Sigmoid colon (tissue), 7 donors: ENCODE measurements at places on chromosomes 3 and 15. TPM values are rescaled to one million over a fixed set of nuclear protein-coding genes. Genes with fewer than 3 reads are reported as not detected.

Gene OCA2
- total RNA-seq = not detected

Gene ITPKA
- 1.4 TPM for total RNA-seq

Gene DUOX2
- 0.71 TPM for total RNA-seq

Gene KIF7
- 7.9 TPM for total RNA-seq

- H3K36me3 ChIP-seq = no peaks in the 10 kb centered on the region
- no peak overlapping the region for H3K27ac ChIP-seq
- H3K27me3 ChIP-seq = no peaks in the 10 kb centered on the region
- no peak for DNase-seq
- H3K4me3 ChIP-seq = no peak overlapping the region
These were observed 19.0 kb downstream of the SEMA7A start for GRCh38 chr15:74414603-74415338.

DNA sequence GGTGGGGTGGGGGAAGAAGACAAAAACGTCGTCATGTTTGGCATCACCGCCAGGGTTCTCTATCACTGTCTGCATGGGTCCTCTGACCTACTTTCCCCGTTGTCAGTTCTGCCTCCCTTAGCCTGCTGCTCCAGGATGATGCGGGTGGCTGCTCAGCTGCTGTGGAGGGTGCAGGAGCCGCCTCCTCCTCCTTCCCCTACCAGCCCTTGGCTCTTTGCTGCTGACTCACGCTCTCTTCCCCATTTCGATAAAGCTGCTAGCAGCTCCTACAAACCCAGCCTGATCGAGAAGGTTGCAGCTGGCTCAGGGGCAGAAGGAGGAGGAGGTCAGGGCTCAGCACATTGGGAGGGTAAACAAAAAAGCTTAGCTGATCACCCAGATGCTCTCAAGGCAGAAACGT lies 49.5 kb upstream of the SEC13 start:
- H3K4me3 ChIP-seq = no peak overlapping the region
- H3K27me3 ChIP-seq = no peaks in the 10 kb centered on the region
- DNase-seq = no peak
- no peaks in the 10 kb centered on the region for H3K36me3 ChIP-seq
- H3K4me1 ChIP-seq = no peaks in the 10 kb centered on the region

DNA sequence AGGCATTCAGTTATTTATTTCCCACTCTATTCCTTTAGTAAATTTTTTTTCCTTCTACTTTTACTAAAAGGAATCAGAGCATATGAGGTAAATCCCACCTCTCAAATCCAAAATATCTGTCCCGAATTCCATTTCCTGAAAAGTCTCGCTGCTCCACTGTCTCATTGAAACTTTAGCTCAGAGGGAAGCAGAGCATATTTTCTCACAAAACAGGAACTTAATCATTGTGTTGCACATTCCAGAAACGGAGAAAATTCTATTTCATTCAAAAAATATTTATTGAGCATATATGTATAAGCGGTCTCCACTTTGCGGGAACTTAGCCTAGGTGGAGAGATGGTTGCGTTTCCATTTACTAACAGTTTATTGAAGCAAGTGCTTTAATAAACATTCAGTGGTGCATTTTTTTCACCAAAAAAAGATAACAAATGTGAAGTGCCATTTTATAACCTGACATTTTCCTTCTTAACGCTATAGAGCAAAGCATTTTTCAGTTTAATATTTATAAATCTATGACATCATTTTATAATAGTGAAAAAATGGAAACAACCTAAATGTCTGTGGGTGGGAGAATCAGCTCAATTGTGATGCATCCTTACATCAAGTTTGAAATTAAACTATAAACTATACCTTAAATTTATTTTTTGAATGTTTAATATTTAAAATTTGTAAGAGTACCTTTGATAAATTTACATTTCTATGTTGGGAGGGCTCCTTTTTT lies 67.2 kb upstream of the CSTA start:
- no peaks in the 10 kb centered on the region for H3K27me3 ChIP-seq
- H3K4me3 ChIP-seq = no peak overlapping the region
- H3K27ac ChIP-seq = no peak overlapping the region
- no peaks in the 10 kb centered on the region for H3K4me1 ChIP-seq
- H3K36me3 ChIP-seq = no peaks in the 10 kb centered on the region

DNA sequence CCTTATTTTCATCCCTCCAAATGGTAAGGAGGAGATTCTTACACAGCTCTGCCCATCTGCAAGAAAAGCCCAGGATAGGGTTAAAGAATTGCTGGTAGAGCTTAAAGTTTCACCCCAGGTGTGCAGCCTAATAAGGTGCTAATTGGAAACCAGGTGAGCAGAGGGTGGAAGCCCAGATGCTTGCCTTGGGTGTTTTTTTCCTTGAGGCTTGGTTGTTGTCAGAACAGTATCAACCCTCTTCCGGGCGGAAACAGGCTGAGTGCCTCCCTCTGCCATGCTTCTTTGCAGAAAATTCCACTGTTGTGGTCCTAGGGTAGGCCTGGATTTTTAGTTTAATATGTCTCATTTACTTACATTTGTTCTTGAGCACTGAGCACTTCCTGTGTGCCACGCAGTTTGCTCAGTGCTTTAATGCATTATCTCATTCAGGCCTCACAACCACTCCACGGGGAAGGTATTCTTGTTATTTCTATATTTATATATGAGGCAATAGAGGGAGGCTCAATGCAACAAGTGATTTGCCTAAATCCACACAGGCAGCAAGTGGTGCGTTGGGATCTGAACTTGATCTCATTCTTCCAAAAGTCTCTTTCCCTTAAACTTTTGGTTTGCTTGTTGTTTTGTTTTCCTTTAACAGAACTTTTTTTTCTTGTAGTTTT lies 115.0 kb upstream of the LRIG1 start:
- no peaks in the 10 kb centered on the region for H3K36me3 ChIP-seq
- no peak for DNase-seq
- no peak overlapping the region for H3K4me3 ChIP-seq
- no peaks in the 10 kb centered on the region for H3K27me3 ChIP-seq
- H3K27ac ChIP-seq = peak overlapping the region; percentile 53

- H3K4me1 ChIP-seq = no peaks in the 10 kb centered on the region
- no peaks in the 10 kb centered on the region for H3K27me3 ChIP-seq
- H3K4me3 ChIP-seq = no peak overlapping the region
- no peak for DNase-seq
- no peaks in the 10 kb centered on the region for H3K36me3 ChIP-seq
These were observed 32.9 kb downstream of the RNF111 start for GRCh38 chr15:59020322-59020721.

DNA sequence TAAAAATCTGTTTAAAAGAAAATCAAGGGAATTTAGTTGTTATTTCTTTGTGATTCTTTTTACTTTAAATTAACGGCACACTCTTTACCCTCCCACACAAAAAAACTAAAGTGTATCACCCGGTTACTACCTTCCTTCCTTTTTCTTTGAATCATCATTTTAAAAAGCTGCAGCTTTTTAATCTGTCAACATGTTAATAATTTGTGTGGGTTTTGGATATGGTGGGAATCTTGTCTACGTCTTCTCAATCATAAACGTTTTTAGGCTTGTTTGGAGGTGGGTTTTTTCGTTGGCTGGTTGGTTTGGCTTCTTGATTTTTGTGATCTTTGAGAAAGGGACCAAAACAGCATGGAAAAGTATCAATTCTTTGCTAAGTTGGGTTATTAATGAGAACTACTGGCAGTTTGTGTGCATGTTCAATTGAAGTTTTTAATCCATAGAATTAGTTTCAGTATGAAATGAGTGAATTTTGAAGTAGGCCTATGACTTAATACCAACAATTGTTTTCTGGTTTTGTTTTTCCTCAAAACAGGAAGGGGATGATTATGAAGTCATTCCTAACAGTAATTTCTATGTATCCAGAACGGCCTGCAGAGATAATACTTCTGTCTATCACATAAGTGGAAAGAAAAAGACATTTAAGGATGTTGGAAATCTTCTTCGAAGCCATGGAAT lies 4.5 kb downstream of the SMC4 start:
- H3K27me3 ChIP-seq = no peaks in the 10 kb centered on the region
- no peaks in the 10 kb centered on the region for H3K36me3 ChIP-seq
- DNase-seq = no peak

GRCh38 chr3:57598765-57599360 lies 1.7 kb upstream of the ARF4 start:
- H3K4me1 ChIP-seq = peaks cover 35% of the 10 kb centered on the region
- H3K27ac ChIP-seq = peak overlapping the region; percentile 99
- no peak overlapping the region for H3K4me3 ChIP-seq
- H3K36me3 ChIP-seq = no peaks in the 10 kb centered on the region
- H3K27me3 ChIP-seq = no peaks in the 10 kb centered on the region

DNA sequence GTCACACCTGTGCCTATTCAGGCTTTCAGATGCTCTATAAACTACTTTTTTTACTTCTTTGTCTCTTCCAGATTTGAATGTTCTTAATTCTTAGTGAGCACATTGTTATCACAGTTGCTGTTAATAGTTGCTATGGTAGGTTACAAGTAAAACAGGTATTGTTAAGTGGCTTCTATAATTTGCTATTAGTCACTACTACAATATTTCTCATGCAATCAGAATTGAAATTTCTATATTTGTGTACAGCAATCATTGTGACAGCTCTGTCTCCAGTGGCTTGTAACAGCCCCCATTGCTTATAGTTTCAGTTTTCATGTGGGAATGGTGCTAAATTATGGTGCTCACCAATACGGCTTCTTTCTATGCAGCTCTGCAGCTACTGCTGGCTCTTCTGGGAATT lies 318.4 kb upstream of the GOLIM4 start:
- no peaks in the 10 kb centered on the region for H3K4me1 ChIP-seq
- H3K36me3 ChIP-seq = no peaks in the 10 kb centered on the region
- H3K27ac ChIP-seq = no peak overlapping the region
- no peaks in the 10 kb centered on the region for H3K27me3 ChIP-seq
- no peak for DNase-seq
- no peak overlapping the region for H3K4me3 ChIP-seq

GRCh38 chr3:184078851-184079250 lies 18.0 kb upstream of the HTR3E start:
- H3K27me3 ChIP-seq = no peaks in the 10 kb centered on the region
- H3K36me3 ChIP-seq = no peaks in the 10 kb centered on the region
- H3K4me3 ChIP-seq = no peak overlapping the region
- DNase-seq = no peak

GRCh38 chr3:64748244-64748904 lies 60.6 kb upstream of the ADAMTS9 start:
- no peaks in the 10 kb centered on the region for H3K27me3 ChIP-seq
- no peak overlapping the region for H3K4me3 ChIP-seq
- H3K36me3 ChIP-seq = no peaks in the 10 kb centered on the region
- DNase-seq = no peak
- no peaks in the 10 kb centered on the region for H3K4me1 ChIP-seq

DNA sequence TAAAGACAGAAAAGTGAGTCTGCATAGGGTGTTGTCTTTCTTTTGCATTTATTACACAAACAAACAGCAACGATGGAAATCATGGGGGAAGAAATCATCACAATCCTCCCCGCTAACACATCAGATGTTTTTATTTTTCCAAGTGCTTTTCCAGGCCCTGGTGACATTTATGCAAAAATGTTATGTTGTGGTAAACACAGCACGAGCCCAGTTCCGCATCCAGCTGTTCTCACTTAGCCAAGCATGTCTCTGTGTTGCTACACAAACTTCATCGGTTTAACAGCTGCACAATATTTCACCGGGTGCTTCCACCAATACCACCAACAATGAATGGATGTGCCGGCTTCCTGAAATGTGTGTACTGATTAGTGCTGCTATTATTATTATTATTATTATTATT lies 53.7 kb upstream of the ABHD17C start:
- no peak for DNase-seq
- peaks cover 3% of the 10 kb centered on the region for H3K27me3 ChIP-seq
- H3K4me3 ChIP-seq = no peak overlapping the region
- no peak overlapping the region for H3K27ac ChIP-seq
- H3K4me1 ChIP-seq = no peaks in the 10 kb centered on the region
- H3K36me3 ChIP-seq = no peaks in the 10 kb centered on the region

DNA sequence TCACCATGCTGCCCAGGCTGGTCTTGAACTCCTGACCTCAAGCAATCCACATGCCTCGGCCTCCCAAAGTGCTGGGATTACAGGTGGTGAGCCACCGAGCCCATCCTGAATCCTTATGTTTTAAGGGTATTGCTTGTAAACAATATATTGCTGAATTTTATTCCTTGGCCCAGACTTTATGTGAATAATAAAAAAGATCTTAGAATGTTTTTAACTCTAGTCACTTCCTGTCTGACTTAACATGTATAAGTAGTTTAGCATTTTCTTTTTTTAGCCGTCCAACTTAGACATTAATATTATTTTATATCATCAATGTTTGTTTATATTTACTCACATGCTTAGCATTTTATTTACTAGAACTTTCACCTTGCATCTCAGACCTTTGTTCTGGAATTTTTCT lies 9.2 kb upstream of the EIF2B5 start:
- DNase-seq = no peak
- no peak overlapping the region for H3K27ac ChIP-seq
- no peaks in the 10 kb centered on the region for H3K27me3 ChIP-seq
